ENCODE measurements at places on chromosomes 7 and 10. TPM values are rescaled to one million over a fixed set of nuclear protein-coding genes. Genes with fewer than 3 reads are reported as not detected.

The MKLN1 gene
- 42.7 TPM for total RNA-seq

The VWC2 gene
- total RNA-seq, result 7.9 TPM

The CADPS2 gene
- 6.9 TPM for total RNA-seq

The CHN2 gene
- total RNA-seq, result 50.6 TPM

The PLEKHS1 gene
- total RNA-seq, result not detected

The CD36 gene
- 1,960 TPM for total RNA-seq

The ADD3 gene
- 97.1 TPM for total RNA-seq

GRCh38 chr7:11817111-11817740 is 14.8 kb downstream of the THSD7A start:
- DNase-seq, result no peak

DNA sequence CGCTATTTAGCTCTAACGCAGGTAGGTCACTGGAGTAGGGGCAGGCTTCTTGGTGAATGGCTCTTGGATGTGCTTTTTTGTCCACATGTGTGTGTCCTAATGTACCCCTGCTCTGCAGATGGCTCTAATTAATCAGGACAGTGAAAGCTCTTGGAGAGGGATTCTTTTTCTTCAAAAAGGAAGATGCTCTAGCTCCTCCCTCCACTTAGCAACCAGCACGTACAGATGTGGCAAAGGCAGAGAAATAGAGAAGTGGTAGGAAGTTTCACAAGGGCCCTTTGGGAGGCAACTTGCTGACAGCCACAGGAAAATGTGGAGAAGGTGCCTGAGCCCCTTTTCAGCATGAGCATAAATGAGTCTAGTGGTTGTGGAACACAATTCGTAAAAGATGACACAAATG is 221.7 kb downstream of the PLXNA4 start:
- DNase-seq, result no peak

GRCh38 chr10:29332061-29332760 is 43.3 kb downstream of the LYZL1 start:
- no peak for DNase-seq

DNA sequence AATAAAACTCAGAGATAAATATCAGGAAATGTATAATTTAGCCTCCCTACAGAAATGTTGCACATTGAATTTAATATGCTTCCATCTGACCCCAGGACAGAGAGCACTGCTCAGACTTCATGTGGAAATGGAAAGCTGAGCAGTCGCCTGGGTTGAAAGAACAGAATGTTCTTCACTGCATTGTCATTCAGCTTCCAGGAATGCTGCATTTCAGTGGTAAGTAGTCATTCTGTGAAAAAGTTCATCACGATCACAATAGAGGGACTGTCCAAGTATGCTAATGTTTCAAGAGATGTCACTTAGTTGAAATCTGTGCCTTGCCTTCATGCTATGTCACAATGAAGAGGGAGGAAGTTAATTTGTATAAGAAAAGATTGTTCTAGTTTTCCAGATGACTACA is 147.3 kb downstream of the NRCAM start:
- no peak for DNase-seq

DNA sequence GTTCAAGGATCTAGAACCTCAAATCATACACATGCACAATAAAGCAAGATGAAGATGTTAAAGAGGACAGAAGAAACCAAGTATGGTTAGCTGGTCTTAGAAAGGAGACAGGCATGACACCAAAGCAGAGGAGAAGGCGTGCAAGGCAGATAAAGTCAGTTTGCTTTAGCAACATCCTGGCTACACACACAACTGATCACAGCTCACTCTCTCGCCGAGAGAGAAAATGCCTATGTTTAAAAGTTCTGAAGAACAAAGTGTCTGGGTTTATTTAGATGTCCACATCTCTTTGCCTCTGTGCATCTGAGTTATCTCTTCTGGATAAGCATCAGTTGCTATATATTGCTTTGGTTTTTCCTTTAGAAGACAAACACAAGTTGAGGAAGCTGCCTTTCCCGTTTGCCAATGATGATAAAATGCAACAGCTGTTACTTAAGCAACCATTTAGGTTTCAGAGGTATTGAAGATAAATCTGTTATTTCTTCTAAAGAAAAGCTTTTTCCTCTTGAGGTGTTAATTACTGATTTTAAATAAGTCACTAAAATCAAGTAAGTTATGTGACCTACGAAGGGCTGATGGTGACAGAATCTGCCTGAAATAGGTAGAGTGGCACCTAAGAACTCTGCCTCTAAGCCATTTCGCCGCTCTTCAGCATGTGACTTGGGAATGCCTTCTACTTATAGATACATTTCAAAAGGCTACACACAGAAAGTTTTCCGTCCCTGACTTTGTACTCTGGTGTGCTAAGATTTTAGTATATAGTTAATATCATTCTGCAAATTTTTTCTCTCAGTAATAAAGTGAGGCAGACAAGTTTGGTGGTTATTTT is 146.2 kb upstream of the ASAH2 start:
- DNase-seq, result no peak

DNA sequence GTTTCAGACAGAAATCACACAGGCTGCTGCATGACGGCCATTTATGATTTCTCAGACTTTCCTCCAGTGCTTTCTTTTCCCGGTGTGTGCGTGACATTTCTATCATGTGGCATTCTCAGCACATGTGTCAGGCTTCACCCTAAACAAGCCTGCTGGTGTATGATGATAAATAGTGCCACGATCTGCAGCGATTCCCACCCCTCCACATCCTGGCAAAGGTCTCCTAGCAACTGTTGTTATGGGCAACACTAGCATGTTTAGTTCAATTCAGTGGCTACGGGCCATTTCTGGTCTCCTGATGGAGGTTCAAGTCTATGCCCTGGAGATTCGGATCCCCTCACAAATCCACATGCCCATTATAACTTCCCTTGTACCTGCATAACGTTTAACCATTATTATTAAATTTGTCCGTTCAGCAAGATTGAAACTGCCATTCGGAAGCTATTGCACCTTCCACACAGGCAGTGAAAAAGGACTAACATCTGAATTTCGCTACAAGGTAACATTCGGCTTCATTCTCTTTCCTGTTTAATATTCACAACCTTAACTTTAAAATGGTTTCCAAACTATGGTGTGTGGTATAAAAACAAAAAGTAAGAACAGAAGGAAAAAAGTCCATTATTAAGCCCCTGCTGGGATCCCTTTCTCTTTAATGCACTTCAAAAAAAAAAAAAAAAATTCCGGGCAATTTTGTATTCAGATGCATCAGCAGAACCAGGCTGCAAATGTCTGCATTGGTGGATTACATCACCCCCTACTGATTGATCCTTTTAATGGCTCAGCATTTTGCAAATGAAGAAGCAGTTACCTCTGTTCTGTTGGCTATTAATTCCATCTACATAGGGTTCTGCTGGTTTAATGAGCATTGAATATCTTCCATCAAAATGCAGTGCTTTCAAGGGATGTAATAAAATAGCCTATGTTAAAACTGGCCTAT is 90.2 kb downstream of the FRMD4A start:
- DNase-seq, result no peak

DNA sequence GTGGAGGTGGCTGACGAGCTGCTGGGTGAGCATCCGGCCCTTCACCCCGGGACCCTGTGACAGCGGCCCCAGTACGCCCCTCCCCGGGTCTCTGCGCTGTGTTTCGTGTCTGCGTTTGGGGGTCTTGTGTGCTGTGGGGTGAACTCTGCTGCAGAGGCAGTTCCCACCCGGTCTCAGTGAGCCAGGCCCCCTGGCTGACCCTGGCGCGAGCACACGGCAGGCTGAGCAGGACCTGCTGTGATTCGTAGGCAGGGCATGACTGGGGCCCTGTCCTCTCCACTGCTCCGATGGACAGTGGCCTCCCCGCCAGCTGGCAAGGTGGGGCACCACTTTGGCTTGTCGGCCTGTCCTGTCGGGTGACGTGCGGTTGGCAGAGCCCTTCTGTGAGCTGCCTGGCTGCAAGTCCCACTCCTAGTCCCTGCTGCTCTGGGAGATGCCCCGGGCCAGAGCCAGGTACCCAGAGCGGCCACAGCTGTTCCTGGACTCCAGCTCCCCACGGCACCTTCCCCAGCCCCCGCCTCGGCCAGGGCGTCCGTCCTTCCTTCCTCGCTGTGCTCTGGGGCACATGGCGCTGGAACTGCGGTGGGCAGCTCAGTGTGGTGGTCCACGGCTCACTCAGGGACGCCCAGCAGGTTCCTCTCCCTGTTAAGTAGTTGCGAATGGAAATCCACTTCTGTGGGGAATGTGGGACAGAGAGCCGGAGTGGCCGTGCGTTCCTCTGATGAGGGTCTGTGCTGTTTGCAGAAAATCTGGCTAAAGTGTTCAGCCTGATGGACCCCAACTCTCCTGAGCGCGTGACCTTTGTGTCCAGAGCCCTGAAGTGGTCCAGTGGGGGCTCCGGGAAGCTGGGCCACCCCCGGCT is 10.5 kb downstream of the GET4 start:
- peak; percentile 74 for DNase-seq

- DNase-seq, result no peak
These were observed 13.8 kb upstream of the GPR146 start for GRCh38 chr7:1030444-1031070.

DNA sequence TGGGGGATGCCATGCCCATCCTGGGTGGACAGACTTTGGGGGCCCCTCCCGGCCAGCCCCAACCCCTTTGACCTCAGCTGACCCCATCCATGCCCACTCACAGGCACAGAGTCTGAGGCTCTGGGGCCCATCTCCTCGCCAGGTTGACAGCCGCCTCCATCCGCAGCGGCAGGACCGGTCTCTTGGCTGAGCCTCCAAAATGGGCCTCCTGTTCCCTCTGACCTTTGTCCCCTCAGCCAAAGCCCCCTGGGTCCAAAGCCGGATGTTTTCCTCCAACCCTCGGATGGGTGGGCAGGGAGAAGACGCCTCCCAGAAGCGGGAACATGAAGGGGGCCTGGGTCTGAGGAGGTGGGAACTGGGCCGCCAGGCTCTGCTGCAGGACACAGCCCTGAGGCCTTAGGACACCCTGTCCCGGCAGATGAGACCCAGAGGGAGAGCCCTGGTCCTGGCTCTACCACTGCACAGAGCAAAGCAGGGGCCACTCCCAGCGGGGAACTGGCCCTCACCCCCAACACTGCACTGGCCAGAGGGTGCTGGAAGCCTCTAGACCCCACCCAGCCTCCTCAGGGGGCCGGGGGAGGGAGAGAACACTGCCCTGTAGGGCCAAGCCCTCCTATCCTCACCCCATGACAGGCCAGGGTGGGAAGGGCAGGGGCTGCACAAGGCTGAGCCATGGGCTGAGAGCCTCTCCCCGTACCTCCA is 12.6 kb downstream of the PDGFA start:
- peak; percentile 14 for DNase-seq

DNA sequence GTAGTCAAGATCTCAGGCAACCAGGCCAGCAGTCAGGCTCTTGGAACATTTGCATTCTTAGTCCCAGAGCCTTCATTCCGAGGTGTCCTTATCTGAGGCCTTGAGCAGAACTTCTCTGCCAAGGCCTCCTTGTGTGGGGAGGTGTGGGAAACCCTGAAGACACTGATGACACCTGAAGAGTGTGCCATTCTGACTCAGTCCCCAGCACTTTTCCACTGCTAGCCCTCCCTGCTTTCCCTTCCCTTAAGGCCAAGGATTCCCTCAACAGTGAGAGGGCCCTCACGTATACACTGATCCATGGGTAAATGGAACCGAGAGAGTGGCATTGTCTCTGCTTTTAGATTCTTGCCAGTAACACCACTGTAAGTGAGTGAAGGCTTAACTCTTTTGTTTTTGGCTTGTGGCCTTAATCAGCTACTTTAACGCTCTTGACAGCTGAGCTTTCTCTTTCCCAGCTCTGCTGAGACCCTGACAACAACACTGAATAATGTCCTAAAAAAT is 30.3 kb downstream of the TRDMT1 start:
- DNase-seq, result no peak

DNA sequence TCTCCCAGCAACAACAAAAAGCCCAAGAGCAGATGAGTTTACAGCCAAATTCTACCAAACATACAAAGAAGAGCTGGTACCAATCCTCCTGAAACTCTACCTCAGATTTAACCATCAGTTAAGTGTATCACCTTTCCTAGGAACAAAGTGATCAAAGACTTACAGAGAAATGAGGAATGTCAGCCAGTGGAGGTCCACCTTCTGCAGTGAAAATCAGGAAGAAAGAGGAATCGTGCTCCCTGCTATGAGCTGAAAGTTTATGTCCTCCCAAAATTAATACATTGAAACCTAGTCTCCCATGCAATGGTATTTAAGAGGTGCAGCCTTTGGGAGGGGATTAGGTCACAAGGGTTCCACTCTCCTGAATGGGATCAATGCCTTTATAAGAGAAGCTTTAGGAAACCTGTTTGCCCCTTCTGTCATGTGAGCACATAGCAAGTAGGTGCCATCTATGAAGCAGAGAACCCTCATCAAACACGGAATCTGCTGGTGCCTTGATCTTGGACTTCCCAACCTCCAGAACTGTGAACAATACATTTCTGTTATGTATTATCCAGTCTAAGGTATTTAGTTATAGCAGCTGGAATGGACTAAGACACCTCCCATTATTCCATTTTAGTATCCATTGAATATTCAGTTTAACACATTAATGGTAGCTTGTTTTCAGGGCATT is 139.0 kb upstream of the FZD8 start:
- no peak for DNase-seq

DNA sequence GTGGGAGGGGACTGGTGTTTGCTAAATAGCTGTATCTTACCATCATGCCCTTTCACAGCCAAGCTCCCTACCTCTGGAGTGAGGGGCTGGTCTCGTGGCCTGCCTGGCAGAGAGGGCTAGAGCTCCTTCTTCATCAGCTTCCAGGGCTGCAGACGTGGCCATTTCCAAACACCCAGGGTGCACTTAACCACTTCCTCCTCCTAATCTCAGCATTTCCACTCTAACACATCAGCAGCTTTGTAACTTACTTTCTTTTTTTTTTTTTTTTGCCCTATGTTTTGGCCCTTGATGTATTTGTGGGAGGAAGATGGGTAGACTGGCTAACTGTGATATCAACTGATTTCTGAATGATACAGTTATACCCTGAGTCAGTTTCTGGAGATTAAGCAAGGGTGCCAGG is 27.4 kb downstream of the LRRC4 start:
- DNase-seq, result no peak

DNA sequence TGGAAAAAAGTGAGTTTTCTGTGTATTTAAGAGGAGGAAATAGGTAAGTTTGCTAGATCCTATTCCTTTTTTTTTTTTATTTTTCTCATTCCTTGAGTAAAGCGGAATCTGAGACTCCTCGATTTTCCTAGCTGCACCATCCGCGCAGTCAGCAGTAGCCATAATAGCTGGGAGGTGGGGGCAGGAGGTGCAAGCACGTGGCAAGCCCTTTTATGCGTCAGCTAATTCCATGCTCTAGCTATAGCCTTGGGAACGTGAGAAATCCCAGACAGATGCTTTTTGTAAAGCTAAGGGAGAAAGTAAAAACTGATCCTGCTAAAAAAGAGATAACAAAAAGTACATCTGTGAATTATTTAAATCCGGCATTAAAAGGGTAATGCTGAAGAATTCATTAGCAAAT is 33.2 kb upstream of the TPK1 start:
- DNase-seq, result no peak
